Activated T-helper 1 cell treated with anti-CD3 and anti-CD28 coated beads, Interleukin-2, amount 50 U/mL, for 16 hours (primary cell): ENCODE measurements at places on chromosomes 2 and 18.

- DNase-seq = no peak
These were observed 201.2 kb downstream of the LRP1B start for GRCh38 chr2:141929331-141930252.

GRCh38 chr2:233711312-233712008 is 1.2 kb upstream of the UGT1A5 start:
- peak; percentile 35 for DNase-seq

DNA sequence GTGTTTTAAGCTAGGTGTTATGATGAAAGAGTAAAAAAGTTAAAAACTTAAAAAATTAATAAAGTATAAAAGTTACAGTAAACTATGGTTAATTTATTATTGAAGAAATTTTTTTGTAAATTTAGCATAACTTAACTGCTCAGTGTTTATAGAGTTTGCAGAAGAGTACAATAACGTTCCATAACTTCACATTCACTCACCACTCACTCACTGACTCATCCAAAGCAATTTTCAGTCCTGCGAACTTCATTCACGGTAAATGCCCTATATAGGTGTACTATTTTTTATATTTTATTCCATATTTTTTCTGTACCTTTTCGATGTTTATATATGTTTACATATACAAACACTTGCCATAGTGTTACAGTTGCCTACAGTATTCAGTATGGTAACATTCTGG is 694.8 kb upstream of the SLC39A10 start:
- no peak for DNase-seq

DNA sequence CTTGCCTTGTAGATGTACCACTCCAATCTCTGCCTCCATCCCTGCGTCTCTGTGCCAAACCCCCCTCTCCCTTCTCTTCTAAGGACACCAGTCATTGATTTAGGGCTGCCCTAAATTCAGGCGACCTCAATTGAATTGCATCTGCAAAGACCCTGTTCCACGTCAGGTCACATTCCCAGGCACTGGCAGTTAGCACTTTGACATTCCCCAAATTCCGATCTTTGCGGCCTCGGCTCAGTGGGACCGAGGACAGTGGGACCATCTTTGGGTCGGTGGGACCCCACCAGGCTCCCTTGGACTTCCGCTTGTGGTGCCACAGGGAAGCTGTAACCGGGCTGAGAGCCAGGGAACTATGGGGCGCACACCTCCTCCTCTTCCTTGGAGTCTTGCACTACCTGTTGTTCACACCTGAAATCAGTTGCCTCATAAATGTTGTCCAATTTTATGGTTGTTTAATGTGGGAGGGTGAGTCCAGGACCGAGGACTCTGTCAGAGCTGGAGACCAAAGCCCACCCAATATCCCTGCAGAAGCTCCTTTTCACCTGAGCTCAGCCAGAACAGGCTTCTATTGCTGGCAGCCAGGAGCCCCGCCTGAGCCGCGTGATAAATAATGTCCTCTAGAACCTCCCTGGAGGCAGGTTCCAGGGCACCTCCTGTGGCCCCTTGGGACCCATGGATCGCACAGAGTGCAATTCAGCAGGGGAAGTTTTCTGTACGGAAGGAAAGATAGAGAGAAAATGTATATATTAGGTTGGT is 271.6 kb downstream of the EIPR1 start:
- no peak for DNase-seq

- no peak for DNase-seq
These were observed 231.6 kb upstream of the SMAD2 start for GRCh38 chr18:48161911-48162698.

DNA sequence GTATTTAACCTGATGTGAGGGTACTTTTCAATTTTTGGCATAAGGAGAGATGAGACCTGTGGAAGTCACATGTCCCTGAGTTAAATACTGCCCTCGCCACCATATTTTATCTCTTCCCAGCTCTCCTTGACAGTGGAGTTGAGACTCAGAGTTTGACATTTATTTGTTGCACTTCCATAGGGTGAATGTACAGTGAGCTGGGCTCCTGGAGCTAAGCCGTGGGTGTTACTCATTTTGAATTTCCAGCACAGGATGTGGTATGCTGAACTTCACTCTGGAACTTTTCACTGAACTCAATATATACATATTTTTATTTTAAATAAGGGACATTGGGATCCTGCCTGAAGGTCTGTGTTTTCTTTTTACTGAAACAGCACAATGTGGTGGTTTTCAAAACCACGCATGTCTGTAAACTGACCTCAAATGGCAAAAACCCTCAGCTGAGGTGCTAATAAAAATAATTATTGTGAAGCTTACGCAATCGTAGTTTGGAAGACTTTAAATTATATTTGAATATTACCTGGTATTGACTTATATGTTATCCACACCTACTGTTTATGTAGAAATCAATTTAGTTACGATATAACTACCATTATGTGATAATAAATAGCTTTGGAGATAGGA is 12.1 kb downstream of the RNF144A start:
- DNase-seq = no peak

DNA sequence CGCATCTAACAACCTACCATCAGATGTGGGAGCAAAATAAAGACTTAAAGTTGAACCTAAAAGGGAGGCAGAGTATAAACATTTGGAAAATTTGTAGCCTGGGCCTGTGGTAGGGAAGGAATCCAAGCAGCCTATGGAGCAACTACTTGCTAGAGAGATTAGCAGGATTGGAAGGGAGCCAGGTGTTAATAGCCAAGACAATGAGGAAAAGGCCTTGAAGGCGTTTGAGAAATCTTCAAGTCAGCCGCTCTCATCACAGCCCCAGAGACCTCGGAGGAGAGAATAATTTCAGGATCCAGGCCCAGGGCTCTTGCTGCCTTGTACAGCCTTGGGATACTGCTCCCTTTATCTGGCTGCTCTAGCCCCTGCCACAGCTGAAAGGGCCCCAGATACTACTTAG is 219.7 kb downstream of the THSD7B start:
- no peak for DNase-seq

DNA sequence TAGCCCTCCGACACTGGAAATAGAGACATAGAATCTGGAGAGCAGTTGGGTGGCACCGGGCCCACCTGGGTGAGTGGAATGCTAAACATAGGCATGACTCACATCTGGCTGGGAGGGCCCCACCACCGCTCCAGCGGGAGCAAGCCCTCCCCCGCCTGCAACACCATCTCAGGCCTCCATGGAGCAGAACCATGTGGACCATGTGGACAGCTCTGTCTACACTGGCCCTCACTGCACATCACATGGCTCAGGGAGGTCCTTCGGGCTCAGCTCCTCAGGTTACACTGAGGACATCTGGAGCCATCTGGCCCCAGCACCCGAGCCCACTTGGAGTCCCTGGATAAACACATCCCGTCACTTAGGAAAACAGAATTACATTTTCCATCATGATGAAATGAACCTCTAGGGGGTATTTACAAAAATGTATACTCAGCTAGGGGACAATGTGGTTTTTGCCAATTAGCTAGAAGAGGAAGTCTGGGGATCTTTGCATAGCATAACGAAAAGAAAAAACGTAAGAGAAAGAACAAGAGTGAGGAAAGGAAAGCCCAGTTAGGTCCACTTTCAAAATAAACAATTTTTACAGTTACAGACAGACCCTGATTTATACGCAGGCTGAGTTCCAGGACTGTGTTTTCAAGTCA is 30.7 kb upstream of the MLPH start:
- no peak for DNase-seq

DNA sequence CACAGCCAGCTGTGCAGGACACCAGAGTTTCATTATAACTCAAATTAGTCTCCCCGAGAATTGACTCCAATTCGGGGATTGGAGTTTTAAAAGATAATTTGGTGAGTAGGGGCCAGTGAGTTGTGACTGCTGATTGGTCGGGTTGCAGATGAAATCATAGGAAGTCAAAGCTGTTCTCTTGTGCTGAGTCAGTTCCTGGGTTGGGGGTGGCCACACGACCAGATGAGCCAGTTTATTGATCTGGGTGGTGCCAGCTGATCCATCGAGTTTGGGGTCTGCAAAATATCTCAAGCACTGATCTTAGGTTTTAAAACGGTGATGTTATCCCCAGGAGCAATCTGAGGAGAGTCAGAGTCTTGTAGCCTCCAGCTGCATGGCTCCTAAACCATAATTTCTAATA is 82.7 kb upstream of the SLC66A3 start:
- DNase-seq = no peak

GRCh38 chr2:123717636-123718334 is 307.3 kb upstream of the CNTNAP5 start:
- no peak for DNase-seq

- DNase-seq = no peak
These were observed 587 bp upstream of the TANK start for GRCh38 chr2:161159456-161160225.

- no peak for DNase-seq
These were observed 110.8 kb downstream of the ZNF516 start for GRCh38 chr18:76384114-76384790.

GRCh38 chr2:118689874-118690273 is 157.6 kb downstream of the EN1 start:
- DNase-seq = no peak

DNA sequence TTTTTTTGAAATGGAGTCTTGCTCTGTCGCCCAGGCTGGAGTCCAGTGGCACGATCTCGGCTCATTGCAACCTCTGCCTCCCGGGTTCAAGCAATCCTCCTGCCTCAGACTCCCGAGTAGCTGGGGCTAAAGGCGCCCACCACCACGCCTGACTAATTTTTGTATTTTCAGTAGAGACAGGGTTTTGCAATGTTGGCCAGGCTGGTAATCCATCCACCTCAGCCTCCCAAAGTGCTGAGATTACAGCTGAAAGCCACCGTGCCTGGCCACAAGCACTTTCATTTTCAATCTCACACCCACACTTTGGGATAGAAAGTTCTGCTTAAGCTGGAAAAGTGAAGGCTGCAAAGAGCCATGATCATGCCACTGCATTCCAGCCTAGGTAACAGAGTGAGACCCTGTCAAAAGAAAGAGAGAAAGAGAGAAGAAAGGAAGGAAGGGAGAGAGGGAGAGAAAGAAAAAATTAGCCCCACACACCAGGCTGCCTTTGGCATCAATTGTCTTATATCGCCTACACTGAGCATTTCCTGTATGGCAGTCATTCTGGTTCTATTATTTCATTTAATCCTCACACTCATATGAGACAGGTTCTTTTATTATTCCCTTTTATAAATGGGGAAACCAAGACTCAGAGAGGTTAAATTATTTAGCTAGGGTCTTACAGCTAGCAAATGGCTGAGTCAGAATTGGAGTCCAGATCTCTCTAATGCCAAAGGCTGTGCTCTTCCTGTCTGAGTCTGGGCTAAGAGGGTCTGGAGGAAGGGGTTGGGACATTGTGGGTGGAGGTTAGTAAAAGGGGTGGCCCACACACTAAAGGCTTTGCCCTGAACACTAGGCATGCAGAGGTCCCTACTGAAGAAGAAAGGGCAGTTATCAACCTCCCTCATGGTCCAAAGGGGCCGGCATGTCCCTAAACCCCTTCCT is 37.9 kb upstream of the PKDCC start:
- DNase-seq = no peak

- no peak for DNase-seq
These were observed 657 bp downstream of the ARL6IP6 start for GRCh38 chr2:152718909-152719645.

DNA sequence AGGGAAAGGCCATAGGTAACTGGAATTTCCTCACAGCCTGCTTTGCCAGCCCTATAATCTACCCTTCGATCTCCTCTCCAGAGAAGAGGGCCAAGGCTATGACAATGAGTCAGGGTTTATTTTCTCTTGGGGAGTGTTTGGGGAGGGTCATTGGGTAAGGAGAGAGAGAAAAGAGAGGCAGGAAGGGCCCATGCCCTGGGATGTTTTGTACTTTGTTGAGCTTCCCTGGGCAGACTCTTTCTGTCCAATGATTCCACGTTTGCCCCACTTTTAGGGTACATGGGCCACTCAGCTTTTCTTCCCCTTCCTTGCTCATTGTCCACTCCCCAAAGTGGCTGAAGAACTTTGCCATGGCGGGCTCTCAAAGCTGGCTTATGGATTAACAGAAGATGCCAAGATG is 224.2 kb downstream of the ALK start:
- no peak for DNase-seq

GRCh38 chr2:215530191-215530968 is 94.5 kb upstream of the FN1 start:
- DNase-seq = no peak

DNA sequence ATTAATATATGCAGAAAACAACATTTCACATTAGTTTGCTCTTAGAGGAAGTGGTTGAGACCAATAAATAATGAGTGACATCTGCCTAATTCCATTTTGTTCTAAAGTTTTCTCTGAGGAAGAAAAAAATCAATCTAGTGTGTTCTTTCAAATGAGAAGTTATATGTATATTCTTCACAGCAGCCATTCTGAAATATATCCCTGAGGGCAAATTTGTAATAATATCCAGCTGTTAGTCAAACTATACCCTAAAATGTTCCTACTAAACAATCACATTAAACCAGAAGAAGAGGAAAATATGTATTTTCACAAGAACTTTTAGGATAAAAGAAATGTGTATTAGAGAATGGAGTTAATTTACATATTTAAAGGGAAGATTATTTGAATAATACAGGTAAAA is 375.1 kb upstream of the CDH19 start:
- DNase-seq = no peak

DNA sequence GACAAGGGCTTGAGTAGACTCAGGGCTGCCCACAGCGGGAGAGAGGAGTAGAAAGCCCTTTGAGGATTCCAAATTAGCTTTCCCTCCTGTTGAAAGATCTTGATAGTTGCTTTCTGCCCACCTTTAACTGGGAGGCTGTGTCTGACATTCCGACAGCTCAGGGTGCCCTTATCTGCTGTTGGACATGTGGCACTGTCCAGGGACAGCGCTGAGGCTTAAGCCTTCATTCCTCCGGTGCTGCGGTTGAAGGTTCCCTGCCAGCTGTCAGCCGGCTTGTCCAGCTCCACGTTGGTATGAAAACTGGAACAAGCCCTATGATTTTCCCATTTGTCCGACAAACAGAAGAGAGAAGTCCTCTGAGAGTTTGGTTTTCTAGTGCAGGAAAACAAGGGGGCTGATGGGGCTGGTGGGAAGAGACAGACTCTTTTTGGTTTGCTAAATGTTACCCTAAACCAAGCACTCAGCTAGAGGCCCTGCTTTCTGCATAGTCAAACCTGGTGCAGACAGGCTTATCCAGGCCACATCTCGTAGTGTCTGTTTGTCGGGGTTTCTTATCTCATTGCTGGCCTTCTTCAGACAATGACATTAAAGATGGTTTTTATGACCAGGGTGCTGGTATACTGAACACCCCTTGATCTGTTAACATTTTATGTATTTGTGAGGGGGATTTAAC is 24.5 kb downstream of the GREB1 start:
- no peak for DNase-seq

- no peak for DNase-seq
These were observed 105.7 kb downstream of the DPP10 start for GRCh38 chr2:114548151-114548550.

GRCh38 chr2:69089998-69090397 is 77.0 kb downstream of the ANTXR1 start:
- no peak for DNase-seq

- DNase-seq = no peak
These were observed 122.8 kb downstream of the LYPD1 start for GRCh38 chr2:132547090-132547687.

DNA sequence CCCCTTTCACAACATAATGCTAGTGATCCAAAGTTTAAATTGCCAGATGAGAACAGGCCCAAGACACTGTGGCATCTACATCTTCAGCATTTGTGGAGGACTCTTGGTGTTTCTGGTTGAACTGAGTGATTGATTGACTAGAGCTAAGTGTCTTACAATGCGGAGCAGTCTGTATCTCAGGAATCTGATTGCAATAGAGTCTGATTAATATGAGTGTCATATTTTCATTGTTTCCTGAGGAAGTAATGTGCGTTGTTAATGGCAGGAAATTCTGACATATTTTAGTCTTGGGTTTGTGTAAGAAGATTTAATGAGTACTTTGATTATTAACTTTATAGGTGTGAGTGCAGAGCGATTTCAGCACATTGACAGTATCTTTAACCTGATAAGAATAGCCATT is 82.0 kb upstream of the PROKR1 start:
- DNase-seq = no peak
